ENCODE measurements at places on chromosomes 12 and 14. TPM values are rescaled to one million over a fixed set of nuclear protein-coding genes. Genes with fewer than 3 reads are reported as not detected.

Gene TMEM30B
- not detected for total RNA-seq

DNA sequence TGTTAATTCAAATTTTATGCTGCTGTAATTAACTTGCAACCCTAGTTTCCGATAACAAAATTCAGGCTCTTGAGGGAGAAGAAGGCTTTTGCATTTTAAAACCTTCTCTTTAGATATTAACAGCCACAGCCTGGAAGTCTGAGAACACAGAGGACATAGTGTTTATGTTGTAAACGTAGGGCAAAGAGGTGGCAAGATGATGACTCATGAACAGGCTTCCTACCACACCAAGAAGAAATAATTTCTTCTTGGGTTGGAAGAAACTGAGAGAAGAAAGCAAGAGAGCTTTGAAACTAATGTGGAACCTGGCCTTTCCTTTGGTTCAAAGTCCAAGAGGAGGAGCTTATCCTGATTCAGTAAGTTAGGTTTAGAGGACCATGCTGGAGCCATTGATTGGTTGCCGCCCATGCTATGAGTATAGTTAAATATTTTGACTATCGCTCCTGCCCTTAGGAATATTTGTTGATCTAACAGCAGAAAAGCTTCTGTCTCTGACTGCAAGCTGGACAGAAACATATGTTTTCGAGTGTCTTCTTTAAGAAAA, 31.8 kb downstream of the CCDC198 start:
- DNase-seq = peak; percentile 5

DNA sequence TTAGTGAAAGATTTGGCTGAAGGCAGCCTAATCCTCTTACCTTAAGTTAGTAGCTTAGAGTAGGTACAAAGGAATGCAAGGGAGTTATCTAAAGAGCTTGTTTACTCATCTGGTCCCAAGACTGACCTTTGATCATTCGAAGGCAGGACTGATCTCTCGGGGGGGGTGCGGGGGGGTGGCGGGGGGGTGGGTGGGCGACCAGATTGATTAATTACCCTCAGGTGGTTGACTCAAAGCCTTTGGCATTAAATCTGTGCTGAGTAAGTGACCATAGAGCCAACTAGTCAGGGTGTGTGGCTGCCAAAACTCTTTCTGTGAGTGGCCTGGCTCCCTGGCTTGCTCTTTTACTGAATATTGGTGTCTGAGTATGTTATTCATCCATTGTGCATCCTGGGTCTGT, 731.9 kb upstream of the FBXO33 start:
- DNase-seq = peak; percentile 7

DNA sequence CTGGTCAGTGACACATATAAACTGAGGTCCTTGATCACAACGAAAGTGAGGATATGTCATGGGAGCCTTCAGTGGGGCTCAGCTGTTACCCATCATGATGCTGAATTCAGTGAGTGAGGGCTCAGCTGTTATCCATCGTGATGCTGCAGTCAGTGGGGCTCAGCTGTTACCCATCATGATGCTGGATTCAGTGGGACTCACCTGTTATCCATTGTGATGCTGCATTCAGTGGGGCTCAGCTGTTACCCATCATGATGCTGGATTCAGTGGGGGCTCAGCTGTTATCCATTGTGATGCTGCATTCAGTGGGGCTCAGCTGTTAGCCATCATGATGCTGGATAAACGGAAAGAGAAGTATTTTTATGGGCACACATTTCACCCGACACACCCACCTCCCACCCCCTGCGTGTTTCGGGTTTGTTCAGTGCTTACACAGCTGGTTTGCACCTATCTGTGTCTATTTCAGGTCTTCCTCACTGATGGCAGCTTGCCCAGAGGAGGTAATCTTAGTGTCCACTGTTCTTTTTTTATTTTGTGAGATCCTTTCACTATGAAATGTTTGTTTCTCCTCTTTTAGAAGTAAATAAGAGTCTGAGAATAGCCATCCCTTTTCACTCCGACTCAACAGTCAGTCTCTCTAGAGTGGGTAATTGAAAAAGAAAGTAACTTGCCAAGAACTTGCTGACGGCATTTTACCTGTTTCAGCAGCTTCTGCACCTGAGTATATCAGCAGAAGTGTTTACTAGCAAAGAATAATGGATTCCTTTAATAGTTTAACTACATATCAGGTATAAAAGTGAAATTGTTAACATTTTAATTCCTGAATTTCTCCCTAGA, 183.0 kb downstream of the ERC1 start:
- DNase-seq = no peak

GRCh38 chr12:5622280-5622679, 190.4 kb downstream of the NTF3 start:
- peak; percentile 48 for DNase-seq

GRCh38 chr14:98223106-98223505, 1048.9 kb downstream of the BCL11B start:
- DNase-seq = no peak

Gene VDR
- 22.9 TPM for total RNA-seq

GRCh38 chr12:117144599-117144998, 45.4 kb upstream of the TESC start:
- DNase-seq = no peak

DNA sequence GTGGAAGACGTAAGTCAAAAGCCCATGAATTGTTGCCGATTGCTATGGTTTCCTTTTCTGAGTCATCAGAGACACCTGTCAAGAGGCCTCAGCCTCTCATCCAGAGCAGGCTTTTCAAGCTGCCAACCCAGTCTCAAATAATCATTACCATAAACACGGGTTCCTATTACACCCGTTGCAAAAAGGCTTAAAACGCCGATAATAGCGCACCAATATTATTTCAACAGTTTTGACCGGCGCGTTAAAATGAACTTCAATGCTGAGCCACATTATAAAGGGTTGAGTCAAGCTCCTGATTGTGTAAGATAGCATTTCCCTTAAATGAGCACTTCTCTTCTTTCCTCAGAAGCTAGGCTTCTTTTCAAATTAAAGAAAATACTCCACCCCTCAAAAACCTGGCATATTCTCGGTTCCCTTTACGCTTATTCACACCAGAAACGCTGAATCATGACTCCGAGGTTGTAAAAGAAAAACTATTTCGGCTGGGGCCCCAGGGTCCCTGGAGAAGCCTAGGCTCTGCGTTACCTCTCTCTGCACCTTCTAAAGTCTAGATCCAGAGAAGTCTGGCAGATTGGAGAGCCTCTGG, 1.4 kb downstream of the TMTC1 start:
- no peak for DNase-seq

GRCh38 chr14:88078525-88078924, 73.6 kb downstream of the GPR65 start:
- no peak for DNase-seq

Gene SRP54
- 89.6 TPM for total RNA-seq

DNA sequence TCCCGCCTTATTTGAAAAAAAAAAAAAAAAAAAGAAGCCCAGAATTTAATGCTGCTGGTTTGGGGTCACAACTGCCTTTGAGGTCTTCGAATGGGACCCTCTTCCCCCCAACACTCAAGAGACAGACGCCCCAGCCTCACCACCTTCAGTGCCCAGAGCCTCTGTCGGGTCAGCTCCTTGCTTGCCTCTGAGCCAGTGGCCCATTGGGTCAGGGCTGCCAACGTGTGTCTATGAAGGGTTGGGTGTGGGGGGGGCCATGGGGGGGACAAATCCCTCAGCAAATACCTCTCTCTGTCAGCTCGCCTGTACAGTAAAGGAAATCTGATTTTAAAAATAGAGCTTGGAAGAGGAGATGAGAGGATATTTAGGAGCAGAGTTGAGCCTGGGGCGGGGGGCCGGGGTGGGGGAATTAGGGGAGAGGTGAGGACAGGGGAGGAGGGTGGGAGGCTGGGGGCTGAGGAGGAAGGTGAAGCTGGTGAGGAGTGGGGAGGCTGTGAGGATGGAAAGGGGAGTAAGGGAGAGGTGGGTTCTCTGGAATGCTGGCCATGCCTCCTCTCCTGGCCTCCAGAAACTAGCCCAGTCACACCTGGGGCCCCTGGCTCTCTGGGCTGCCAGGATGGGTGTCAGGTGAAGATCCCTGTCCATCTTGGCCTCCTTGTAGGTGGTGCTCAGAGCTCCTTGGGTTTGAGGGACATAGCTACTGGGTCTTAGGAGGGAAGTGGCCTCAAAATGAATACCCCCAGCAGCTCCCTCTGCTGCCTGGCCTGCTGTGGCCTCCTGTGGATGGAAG, 13.3 kb downstream of the RTL1 start:
- DNase-seq = no peak

DNA sequence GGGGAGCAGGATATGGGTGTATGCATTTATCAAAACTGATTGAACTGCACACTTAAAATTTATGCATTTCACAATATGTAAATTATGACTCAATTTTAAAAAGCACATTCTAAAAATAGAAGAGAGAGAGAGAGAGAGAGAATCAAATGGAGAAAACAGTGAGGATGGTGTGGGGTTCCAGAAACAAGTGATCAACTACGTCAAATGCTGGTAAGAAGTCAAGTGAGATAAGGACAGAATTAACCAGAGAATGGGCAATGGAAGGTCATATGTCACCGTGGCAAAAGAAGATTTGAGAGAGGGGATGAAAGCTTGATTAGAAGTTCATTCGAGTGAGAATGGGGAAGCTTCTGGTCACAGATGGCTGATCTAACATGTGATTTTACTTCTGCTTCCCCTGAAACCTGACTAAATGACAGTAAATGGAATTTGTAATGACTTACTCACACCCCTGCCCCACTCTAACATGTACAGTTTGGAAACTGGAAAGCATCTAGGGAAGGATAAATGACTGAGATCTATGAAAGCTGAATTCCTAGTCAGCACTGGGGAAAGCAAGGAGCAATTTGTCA, 276.5 kb upstream of the AMIGO2 start:
- DNase-seq = no peak

DNA sequence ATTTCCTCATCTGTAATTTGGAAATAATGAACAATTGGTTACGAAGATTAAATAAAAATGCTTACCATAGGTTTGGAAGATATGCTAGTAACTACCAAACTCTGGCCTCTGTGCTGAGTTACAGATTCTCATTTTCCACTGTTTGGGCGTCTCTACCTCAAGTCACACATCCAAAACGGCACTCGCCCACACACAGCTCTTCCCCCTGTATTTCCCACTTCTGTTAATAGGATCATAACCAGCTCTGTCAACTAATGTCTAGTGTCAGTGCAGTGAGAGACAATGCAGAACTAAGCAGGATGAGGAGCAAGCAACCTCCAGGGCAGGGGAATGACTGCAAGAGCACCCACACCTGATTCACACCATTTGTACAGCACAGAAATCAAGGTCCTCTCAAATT, 10.9 kb upstream of the SYCP3 start:
- no peak for DNase-seq

DNA sequence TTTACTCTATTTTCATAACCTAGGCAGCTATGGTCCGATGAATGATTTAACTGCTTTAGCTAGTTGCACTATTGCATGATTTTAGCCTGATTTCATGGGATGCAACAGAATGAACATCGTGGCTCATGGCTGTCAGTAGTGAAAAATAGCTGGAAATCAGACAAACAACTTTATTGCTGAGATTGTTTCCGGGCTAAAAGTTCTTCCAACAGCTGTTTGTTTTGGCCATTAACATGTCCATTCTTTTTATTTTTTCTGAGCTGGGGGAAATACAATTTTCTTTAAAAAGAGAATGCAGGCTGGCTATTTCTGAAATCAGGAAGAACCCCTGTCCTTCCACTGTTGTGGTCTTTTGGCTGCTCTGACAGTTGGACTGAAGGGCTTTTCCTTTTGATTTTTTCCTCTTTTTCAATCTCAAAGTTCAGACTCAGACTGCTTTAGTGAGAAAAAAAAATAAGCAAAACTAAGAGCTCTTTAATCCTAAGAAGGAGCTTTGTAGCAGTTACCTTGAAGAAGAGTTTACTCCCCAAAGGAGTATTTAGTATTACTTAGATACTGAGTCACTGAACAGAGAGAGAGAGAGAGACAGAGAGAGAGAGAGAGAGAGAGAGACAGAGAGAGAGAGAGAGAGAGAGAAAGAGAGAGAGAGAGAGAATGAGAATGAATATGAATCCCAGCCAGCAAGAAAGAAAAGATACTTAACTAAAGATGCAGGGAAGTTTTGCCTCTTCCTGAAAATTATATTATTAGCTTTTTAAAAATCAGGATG, at the start of gene NAV3:
Gene NAV3 (plus strand): TSS at position 312 of the 769 bp plus-strand sequence. CDS start 568 bp downstream, outside the sequence.
- DNase-seq = no peak

DNA sequence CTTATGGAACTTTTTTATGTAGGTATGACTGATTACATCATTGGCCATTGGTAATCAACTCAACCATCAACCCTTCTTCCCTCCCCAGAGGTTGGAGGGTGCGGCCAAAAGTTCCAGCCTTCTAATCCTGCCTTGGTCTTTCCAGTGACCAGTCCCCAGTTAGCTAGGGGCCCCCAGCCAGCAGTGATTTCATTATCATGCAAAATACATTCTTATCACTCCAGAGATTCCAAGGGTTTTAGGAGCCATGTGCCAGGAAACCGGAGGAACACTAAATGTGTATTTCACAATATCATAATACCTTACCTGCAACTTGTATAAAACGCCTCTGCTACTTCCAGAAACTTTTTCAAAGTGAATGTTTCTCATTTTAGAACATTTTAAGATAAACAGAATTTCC, 181.5 kb upstream of the PELI2 start:
- no peak for DNase-seq

GRCh38 chr14:97945631-97946030, 1148.4 kb downstream of the VRK1 start:
- DNase-seq = no peak

GRCh38 chr12:88579161-88579517, 1.1 kb downstream of the KITLG start:
- peak; percentile 35 for DNase-seq

DNA sequence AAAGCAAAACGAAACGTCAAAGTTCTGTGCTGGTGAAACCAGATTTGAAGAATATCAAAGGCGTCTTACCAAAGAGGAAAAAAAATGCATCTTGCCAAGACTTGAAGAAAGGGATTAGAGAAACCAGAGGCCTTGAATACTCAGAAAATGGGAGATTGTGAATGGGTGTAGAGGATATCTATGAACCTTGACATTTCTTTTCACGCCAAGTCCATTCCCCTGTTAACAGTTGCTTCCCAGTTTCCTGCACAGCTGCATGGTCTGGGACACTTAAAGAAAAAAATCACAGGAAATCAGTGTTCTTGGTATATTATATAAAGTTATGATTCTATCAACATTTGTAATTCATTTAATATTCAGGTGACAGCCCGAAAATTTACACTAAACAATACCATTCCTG, 1.4 kb upstream of the GTF2A1 start:
- no peak for DNase-seq

DNA sequence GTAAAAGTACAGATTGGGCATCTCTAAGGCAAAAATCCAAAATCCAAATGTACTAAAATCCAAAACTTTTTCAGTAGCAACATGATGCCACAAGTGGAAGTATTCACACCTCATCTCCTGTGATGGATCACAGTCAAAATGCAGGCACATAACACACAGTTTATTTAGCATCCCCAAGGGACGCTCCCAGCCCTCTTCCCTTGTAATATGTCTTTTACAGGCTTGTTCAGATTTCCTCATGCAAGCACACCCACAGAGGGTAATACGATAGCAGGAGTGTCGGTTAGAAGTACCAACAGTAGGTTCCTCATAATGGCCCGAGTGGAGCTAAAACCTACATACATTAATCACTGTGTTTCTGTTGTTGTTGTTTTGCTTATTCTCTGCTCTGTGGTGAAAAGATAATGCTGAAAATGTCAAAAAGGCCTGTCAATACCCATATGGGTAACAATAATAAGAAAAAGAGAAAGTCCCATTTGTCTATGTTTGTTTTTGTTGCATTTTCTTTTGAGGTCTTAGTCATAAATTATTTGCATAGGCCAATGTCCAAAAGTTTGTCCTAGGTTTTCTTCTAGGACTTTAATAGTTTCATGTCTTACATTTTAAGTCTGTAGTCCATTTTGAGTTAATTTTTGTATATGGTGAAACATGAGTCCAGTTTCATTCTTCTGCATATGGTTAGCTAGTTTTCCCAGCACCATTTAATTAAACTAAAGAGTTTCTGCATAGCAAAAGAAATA, 133.1 kb downstream of the LRIG3 start:
- no peak for DNase-seq

Measured in RPMI7951 (cell line).